ENCODE measurements at places on chromosomes 6 and 20.

GRCh38 chr6:50062051-50062450 lies 12.3 kb upstream of the DEFB112 start:
- DNase-seq: peak; percentile 23

DNA sequence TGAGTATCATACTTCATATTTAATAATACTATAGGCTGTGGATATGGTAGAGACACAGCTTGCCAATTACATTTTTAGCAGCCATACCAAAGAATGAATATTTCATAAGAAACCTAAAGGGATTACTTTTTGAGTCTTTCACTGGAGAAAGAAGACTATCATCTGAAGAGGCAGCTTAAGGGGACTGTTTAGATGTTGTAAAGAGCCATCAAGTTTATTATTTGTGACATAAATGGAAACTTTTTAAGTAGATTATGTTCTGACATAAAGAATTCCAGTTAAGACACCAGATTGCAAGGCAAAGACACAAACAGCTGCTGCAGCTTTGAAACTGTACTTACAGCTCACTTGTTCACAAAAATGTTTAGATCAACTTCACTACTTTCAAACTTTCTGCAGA lies 429.4 kb downstream of the TFAP2A start:
- DNase-seq: no peak

DNA sequence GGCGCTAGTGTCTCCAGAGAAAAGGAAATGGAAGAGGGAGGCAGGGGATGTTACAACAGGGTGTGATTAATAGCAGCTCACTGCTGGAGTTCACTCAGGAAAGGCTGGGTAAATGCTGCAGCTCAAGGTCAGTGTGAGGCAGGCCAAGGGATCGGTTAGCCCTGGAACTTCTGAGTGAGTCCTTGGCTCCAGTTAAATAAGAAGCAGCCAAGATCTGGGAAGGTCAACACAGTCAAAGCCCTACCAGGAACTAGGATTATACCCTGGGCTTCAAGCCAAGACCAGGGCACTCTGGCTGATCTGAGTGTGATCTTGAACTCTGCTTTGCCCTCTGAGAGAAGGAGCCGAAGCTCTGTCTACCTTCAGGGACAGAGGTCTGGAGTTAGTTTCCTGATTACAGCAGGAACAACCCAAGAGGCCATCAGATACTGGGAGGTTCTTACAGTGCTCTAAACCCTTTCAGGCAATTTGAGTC lies 44.3 kb downstream of the TPD52L1 start:
- DNase-seq: peak; percentile 13

GRCh38 chr20:23008667-23009066 lies 26.4 kb upstream of the SSTR4 start:
- no peak for DNase-seq

- peak; percentile 34 for DNase-seq
These were observed at the start of gene PLCB4 for GRCh38 chr20:9068841-9069663. TSS of gene PLCB4 (plus strand) at chr20:9069087. CDS start at chr20:9307815, 238,728 bp downstream.

DNA sequence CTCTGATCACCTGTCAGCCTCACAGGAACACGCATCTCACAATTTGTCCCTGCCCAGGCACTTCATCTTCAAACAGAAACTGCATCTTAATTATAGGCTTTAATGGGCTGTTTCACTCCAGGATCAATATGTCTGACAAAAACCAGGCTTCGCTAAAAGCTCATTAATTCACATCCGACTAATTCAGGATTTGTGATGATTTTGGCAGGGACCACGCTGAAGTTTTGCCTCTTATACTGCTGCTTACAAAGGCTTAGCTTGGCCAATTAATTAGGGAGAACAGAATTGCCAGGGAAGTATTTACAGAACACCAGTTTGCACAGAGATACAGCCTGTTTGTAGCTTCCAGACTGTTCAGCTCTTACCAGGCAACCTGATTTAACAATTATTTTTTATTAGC lies 541.0 kb upstream of the SPTLC3 start:
- DNase-seq: no peak

Measured in endothelial cell (in vitro differentiated cells).